Stimulated activated CD4-positive, alpha-beta T cell treated with anti-CD3 and anti-CD28 coated beads, Interleukin-4, amount 100 ng/mL, for 1 hour (primary cell): ENCODE measurements at places on chromosomes 3 and 15.

- no peak for DNase-seq
Observed at GRCh38 chr3:46719735-46720271, 2.1 kb upstream of the PRSS50 start.

DNA sequence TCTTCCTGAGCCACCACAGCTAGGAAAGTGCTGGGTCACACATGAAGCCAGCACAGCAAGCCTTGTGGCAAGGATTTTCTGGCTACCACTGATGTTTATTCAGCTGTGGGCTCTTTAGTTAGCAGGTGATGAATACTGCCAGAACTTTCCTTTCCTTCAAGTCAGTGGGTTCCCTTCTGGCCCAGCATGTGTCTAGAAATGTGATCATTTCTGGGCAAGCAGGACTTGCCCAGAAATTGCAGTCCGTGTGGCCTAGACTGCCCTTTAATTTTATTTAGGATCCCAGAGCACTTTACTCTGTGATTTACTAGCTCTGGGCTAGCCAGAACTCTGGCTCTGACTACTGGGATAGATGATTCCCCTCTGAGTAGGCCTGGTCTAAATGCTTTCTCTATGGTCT lies 397.5 kb downstream of the ZIC4 start:
- no peak for DNase-seq

- peak; percentile 23 for DNase-seq
Observed at GRCh38 chr3:129481766-129482332, 41.8 kb downstream of the IFT122 start.

DNA sequence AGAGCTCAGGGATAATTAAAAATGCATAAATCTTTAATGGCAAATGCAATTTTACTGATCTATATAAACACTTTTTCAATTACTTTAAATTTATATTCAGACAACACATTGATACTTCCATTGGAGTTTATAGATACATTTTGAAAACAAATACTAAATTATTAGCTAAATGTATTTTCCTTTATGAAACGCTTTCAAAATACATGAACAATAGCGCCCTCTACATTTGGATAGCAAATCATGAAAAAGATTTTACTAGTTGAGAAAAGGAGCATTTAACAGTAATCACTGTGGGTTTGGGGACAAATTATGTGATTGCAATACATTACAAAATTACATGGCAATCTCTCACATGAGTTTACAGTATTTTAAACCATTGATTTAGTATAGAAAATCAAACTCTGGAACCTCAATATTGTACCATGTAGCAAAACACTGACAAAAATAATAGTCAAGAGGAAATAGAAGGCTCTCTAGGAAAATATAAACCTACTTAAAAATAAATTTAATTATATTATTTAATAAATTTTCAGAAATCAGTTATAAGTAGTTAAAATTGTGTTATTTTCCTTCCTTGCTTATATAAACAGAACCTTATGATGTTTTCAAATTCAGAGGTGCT lies 207.9 kb downstream of the ZIC1 start:
- no peak for DNase-seq

GRCh38 chr3:74562558-74563269 lies 51.7 kb downstream of the CNTN3 start:
- no peak for DNase-seq

DNA sequence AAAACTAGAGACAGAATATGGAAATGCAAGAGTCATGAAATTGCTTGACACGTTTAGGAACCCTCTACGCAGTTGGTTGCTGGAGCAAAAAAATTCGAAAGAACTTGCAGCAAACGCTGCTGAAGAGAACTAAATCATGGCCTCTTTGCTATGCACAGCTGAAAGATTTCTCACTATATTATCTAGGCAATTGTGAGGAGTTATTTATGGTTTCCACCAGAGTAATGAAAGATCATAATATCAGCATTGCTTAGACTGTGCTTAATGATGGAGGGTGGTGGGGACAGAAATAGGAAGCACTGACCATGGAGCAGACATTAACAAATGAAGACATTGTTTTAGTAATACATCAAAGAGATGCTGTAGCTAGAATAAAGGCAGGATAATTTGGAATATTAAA lies 593.4 kb upstream of the ZNF717 start:
- no peak for DNase-seq

DNA sequence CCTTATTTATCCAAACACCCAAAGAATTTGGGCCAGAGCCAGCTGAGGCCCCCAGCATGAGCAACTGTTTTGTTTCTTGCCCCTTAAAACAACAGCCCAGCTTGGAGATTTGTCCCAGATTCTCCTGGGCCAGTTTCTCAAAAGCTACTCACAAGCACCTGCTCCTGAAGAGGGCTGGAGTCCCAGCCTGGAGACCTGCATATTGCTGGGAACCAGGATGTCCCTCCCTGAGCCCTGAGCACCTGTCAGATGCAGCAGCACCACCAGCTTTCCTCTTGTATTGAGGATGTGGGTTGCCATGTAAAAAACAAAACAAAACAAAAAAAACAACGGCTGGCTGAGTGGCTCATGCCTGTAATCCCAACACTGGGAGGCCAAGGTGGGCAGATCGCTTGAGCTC lies 7.0 kb upstream of the RFT1 start:
- DNase-seq, result no peak

DNA sequence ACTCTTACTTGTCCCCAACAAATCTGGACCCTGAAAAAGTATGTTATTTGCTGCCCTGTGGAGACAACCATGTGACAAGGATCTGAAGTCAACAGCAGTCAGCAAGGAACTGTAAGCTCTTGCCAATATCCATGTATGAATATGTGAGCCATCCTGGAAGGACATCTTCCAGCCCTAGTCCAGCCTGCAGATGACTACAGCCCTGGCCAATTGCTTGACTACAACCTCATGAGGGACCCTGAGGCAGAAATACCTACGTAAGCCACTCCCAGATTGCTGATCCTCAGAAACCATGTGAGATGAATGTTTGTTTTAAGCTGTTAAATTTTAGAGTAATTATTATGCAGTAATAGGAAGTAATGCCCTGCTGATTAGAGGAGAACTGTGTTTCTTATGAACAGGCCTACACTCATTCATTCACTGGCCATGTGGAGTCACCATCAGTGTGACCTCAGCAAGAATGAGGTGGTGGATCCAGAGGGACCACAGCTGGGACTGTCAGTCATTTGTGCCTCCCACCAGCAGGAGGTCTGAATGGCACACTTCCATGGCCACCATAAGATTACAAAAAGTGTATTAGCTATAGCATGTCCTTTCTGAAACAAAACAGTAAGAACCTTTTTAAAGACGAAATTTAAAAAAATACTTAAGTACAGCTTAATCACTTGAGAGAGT lies 92.6 kb downstream of the TFDP2 start:
- no peak for DNase-seq

DNA sequence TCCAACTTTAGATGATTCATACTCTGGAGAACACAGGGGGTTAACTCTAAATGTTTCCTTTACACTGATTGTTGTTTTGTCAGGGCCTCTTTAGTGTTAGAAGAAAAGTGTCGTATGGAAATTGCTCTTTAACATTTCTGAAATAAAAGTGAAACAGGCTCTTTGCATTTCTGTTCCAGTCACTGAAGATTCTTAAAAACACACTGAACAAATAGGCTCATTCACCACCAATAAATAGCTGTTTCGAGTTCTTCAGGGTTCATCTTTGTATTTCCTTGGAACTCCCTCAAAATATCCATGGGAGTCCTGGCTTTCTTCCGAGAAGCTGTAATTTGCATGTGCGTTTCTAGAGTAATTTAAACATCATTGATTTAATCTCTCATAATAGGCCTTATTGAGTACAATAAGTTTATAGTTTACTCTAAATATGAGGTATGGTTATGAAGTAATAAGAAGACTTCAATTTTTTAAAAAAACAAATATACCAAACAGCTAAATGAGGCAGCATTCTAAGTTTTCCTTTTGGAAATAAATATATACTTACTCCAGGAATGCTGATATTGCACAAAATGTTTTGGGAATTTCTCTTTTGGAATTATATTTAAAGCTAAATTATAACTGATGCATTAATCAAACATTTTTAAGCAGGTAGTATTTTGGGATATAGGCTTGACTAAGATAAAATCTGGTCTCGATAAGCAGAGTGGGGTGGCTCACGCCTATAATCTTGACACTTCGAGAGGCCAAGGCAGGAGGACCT lies 327.4 kb downstream of the EPHA3 start:
- no peak for DNase-seq

DNA sequence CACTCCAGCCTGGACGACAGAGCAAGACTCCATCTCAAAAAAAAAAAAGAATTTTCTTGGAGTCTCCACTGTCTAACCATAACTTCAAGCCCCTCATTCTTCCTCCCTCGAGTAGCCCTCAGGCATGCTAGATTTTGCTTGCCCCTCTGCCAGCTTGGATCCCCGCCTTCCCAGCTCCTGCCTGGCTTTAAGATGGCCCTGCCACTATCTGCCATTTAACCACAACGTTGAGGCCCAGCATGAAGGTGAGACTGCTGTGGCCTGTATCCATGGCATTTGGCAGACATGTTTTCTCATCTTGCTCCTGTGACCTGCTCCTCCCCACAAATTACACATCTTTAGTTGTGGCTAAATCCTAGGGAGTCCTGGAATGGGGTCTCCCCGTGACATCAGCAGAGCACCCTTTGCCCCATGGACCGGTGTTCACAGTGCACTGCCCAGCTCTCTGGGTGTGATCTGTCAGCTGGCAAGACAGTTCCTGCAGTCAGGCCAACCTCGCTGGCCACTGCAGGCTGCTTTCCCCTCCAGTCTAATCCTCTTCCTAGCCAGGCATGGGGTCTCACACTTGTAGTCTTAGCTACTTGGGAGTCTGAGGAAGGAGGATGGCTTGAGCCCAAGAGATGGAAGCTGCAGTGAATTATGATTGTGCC lies 10.4 kb downstream of the VPS18 start:
- DNase-seq, result no peak

GRCh38 chr15:29435811-29436210 lies 166.2 kb upstream of the NSMCE3 start:
- DNase-seq, result no peak

DNA sequence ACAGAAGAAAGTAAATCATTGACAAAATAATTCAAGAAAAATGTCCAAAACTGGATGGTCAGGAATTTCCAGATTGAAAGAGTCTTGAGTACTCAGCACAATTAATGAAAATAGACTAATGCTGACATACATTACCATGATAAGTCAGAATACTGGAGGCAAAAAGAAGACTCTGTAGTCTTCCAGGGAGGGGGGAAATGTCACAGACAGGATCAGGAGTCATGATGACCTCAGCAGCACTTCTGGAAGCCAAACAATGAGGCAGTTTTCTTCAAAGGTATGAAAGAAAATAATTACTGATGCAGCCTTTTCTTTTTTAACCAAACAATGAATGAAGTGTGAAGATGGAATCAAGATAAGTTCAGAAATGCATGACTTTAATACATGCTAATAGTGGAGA lies 30.1 kb upstream of the SLC22A13 start:
- DNase-seq, result no peak

DNA sequence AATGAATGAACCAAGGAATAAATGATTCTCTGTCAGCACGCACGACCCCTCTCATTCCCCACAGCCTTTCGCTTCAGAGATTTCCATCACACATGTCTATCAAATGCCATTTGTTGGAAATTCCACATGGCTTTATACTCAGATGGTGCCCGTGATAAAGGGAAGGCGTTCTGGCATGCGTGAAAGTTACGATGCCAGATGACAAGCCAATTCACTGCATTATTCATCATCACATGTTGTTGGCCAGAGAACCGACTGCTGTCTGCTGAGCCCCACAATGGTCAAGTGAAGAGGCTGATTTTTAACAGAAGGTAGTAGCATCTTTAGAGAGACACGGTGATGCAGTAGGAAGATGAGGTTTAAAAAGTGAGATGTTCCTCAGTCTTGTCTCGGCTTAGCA lies 74.1 kb upstream of the FRMD4B start:
- DNase-seq, result no peak

GRCh38 chr3:34844323-34844620 lies 795.1 kb upstream of the ARPP21 start:
- no peak for DNase-seq

DNA sequence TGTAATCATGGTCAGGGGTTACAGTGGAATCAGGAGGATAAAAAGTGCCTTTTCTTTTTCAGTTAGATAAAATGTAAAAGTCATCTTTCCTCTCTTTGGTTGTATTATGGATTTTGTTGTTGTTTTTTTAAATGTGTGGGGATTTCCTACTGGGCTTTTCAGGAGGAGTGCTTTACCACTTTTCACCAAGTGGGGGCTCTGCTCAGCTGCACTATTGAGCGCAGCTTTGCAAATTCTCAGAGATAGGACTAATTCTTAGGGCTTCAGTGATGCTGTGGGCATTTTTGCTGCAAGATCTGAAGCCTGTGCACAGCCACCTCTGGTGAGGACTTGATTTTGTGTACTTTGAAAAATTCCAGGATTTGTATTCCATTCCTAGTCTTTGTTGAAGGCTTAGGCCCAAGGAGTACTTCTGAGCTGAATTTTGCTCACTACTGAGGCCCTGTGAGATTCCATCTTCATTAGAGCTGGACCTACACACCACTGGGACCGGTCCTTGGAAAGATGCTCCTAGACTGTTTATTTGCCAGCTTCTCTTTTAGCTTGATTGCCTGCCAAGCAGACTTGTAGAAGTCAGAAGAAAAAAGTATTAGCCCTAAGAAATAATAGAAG lies 7.5 kb downstream of the GNB5 start:
- DNase-seq, result no peak

DNA sequence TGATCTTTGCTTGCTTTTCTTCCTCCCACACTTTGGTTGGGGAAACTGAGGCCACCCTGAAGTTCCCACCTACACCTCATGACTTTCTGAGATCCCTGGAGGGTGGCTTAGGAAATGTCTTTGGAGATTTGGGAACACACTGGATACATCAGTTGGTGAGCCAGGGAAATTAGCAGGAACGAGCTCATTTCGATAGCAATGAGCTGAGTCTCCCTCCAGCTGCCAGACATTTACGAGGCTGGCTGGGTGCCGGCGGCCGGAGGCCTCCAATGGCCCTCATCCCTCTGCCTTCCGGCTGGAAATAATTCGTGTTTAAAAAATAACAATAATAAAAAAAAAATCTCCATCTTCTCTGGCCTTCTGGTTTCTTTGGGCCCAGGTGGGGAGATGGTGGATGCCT lies 38.8 kb downstream of the SMAD6 start:
- DNase-seq, result no peak

GRCh38 chr3:42961633-42962032 lies 17.5 kb upstream of the GASK1A start:
- DNase-seq, result peak; percentile 2

GRCh38 chr15:84817466-84818081 lies 418 bp downstream of the ALPK3 start:
- DNase-seq, result no peak

GRCh38 chr3:71309342-71309741 lies 274.2 kb downstream of the FOXP1 start:
- peak; percentile 33 for DNase-seq

DNA sequence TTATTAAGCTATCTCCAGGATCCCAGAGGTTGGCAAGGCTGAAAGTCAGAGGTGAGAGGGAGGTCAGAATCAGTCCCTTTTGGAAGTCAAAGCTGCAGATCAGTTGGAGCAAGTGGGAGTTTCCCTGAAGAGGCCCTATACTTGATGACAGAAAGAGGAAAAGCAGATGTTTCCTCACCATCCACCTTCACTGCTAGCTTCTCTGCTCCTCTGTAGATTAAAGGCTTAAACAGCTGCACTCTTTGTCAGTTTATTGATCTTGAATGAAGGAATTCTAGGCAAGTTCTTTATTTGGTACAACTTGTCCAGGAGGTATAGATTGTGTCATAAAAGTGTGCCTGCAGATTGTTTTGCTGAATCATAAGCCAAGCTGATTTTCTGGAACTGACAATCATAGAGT lies 408.2 kb upstream of the TGFBR2 start:
- DNase-seq, result no peak

GRCh38 chr3:31622636-31623288 lies 90.0 kb downstream of the STT3B start:
- DNase-seq, result no peak
